ENCODE measurements at places on chromosomes 11 and 22. TPM values are rescaled to one million over a fixed set of nuclear protein-coding genes. Genes with fewer than 3 reads are reported as not detected.

GRCh38 chr22:37208401-37209139 is 3.7 kb downstream of the SSTR3 start:
- DNase-seq: no peak

GRCh38 chr11:122269824-122270223 is 153.8 kb upstream of the BLID start:
- DNase-seq: no peak

Gene PC
- total RNA-seq: 39.0 TPM

Gene UBQLN3
- not detected for total RNA-seq

DNA sequence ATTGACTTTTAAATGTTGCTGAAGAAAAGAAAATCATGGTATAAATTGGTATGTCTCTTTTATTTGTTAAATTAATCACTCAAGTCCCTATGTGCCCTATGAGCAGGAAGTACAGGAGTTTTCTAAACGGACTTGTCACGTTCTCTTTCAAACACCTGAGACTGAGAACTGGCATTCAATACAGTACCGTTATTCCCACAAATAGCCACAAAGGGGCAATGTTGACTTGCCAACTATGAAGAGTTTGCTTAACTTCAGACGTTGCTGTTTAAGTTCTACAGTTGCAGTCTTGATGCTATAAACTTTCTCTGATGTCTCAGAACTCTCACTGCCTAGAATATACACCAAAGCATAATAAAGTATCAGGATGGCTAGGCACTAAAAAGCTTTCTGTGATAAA is 7.6 kb downstream of the OR56A1 start:
- DNase-seq: peak; percentile 43

- DNase-seq: no peak
Observed at GRCh38 chr11:72584939-72585597, 89.2 kb downstream of the PDE2A start.

Gene SLC43A3
- total RNA-seq: not detected

DNA sequence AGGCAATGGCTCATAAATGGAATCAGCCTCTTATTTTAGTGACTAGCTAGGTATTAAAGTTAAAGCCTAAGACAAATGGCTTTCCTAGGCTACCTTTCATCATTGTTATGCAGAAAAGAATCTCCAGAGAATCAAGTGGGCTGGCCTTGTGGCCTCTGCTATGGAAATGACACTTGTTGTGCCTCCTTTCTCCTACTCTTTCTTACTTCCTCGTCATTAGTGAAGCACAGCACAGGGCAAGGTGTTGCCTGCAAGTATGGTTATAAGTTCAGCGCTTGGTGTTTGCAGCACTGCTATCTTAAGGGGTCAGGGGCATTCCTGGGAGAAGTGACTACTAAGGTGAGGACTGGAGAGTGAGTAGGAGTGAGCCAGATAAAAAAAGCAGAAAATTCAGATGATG is 45.4 kb upstream of the GLYATL1 start:
- no peak for DNase-seq

Gene LDHAL6A
- not detected for total RNA-seq

DNA sequence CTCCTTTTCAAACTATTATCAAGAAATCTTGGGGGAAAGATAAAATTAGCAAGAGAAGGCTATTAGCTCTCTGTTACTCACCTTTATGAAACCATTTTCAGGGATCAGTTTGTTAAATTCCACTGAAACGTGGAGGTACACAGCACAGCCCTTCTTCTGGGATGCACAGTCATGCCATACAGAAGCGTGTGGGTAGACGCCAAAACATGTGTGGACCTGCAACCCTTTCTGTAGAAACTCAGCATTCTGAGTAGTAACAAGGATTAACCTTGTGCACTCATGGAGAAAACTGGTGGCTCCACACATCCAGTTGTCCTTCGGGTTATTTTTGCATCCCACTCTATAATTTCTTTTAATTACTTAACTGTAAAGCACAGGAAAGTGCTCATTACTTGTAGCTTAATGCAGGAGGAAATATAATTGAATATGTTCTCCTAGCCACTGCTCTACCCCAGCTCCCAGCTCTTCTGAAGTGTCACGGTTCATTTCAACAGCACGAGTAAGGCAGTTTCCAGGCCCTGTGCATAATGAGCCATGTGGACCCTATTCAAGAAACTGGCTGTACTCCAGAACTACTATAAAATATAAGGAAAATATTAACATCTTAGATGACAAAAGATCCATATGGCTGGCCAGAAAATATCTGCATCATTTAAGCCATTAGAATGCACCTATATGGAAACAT is 26.1 kb downstream of the BDNF start:
- no peak for DNase-seq

DNA sequence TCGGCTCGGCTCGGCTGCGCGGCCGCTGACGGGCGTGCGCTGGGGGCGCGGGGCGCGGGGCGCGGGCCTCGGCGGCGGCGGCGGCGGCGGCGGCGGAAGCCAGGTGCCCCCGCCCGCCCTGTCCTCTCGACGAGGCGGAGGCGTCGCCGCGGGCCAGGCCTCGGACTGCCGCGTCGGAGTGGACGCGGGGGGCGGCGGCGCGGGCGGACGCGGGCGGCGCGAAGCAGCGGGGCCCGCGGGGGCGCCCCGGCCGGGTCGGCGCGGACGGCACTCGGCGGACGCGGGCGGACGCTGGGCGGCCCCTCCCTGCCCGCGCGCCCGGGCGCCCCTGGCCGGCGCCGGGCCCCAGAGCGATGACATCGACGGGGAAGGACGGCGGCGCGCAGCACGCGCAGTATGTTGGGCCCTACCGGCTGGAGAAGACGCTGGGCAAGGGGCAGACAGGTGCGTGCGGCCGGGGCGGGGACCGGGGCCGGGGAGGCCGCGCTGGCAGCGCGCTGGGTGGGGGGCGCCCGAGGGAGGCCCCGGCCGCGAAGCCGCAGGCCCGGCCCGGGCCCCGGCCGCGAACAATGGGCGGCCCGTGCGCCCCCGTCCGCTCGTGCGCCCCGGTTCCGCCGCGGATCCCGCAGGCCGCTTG is at the start of gene BRSK2:
Gene BRSK2 (plus strand): TSS at position 3 of the 637 bp plus-strand sequence. CDS start 351 bp downstream, at position 354.
- no peak for DNase-seq

DNA sequence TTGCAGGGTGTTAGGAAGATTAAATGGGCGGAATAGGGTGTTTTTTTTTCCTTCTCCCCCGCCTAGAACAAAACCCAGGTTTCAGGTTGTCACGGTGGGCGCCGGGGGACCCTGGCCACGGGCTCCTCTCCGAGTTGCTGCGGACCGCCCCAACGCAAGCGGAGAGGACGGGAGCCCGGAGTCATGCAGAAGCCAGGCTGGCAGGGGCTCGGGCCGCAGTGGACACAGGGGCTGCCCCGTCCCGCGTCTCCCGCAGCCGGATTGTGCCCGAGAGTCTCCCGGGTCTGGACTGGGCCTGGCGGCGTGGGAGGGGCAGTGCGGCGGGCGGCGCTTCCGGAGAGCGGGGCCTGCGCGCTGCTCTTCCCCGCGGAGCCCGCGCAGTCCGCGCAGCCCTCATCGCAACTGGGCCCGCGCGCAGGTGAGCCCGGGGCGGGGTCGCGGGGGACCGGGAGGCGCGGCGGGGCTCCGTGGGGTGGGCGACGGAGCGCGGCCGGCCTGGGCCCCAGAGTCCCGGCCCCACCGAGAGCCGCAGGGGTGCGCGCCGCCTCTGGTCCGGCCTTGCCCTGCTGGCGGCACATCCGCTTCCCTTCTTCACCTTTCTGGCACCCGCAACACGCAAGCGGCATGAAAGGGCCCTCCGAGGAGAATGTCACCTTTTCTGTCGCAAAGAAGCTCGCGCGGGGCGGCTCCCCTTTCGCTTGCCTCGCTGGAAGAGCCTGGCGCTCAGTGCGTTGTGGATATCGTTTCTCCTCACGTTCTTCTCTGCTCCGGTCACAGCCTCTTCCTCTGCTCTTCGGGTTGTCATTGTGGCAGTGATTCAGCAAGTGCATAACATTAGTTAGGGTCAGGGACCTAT is at the start of gene TIRAP:
Gene TIRAP (plus strand): TSS at position 358 of the 856 bp plus-strand sequence. CDS start 7,802 bp downstream, outside the sequence.
- DNase-seq: peak; percentile 43
